ENCODE measurements at places on chromosomes 1 and 21. TPM values are rescaled to one million over a fixed set of nuclear protein-coding genes. Genes with fewer than 3 reads are reported as not detected.

S100A5 gene
- not detected for total RNA-seq

THEM5 gene
- total RNA-seq = not detected

KRTAP10-10 gene
- total RNA-seq = not detected

CNR2 gene
- not detected for total RNA-seq

HMGB4 gene
- total RNA-seq = not detected

RPL22 gene
- total RNA-seq = 255 TPM

KLHDC8A gene
- 41.0 TPM for total RNA-seq

SLC39A1 gene
- 22.8 TPM for total RNA-seq

TP73 gene
- 0.31 TPM for total RNA-seq

FAM131C gene
- 1.9 TPM for total RNA-seq
